Hair follicular keratinocyte (primary cell): ENCODE measurements at places on chromosomes 1 and 21. TPM values are rescaled to one million over a fixed set of nuclear protein-coding genes. Genes with fewer than 3 reads are reported as not detected.

ZNF695 gene
- 2.3 and 3.9 TPM in 2 replicates for total RNA-seq

SLC2A5 gene
- total RNA-seq = under 0.01 and 0.46 TPM in 2 replicates

FABP3 gene
- 3.2 TPM in 1 of 2 replicates, not detected in the other for total RNA-seq

ADAM30 gene
- total RNA-seq = not detected in 2 replicates
